Epithelial cell of proximal tubule (primary cell): ENCODE measurements at places on chromosomes 6 and 20.

GRCh38 chr6:108068618-108069017, 5.9 kb downstream of the OSTM1 start:
- DNase-seq = no peak

- DNase-seq = no peak
Observed at GRCh38 chr6:101803136-101803535, 409.6 kb downstream of the GRIK2 start.

DNA sequence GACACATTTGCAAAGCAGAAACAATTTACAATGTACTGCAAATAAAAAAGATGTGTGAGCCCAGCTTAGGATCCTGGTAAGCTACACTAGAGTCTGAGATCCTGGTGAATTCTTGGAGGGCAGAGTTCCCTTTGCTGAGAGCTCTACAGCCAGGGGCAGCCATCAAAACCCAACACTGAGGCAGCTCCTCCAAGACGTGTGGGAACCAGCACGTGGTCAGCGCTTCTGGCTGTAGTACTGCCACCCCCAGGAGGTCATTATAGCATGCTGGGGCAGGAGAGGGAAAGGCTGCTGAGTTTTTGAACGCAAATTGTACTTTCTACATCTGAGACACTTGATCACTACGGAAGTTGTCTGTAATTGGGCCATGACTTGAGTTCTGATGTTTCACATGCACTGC, 131.5 kb downstream of the INSM1 start:
- no peak for DNase-seq

GRCh38 chr6:21511891-21512550, 81.5 kb upstream of the SOX4 start:
- DNase-seq = no peak

DNA sequence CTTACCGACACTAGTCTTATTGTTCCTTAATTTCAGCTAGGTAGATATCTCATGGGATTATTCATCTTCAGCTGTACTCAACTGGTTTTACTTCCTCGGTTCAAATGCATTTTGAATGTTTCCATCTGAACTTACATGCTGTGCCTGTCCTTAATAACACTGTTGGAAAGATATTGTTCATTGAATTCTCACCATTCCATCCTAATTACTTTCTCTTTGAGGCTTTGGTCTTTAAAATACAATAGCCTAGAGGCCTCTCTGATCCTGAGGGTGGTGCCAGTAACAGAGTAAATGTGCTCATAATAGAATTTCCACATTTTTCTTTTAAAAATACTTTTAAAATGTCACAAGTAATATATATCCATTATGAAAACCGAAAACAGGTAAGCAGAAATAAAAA, 54.0 kb downstream of the IL20RA start:
- DNase-seq = no peak

DNA sequence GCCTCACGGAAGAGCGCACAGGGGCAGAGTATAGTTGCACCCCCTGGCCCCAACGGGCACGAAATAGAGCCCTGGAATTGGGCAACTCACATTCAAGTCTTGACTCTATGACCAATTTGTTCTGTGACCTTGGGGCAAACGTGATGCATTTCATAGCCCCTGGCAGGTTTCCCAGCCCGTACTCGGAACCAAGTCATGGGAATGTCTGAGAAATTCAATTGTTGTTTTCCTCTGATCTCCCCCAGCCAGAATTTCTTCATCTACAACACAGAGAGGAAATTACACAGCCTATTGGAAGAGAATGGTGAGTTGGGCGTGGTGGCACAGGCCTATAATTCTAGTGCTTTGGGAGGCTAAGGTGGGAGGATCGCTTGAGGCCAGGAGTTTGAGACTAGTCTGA, 322.3 kb upstream of the SULF2 start:
- peak; percentile 84 for DNase-seq

DNA sequence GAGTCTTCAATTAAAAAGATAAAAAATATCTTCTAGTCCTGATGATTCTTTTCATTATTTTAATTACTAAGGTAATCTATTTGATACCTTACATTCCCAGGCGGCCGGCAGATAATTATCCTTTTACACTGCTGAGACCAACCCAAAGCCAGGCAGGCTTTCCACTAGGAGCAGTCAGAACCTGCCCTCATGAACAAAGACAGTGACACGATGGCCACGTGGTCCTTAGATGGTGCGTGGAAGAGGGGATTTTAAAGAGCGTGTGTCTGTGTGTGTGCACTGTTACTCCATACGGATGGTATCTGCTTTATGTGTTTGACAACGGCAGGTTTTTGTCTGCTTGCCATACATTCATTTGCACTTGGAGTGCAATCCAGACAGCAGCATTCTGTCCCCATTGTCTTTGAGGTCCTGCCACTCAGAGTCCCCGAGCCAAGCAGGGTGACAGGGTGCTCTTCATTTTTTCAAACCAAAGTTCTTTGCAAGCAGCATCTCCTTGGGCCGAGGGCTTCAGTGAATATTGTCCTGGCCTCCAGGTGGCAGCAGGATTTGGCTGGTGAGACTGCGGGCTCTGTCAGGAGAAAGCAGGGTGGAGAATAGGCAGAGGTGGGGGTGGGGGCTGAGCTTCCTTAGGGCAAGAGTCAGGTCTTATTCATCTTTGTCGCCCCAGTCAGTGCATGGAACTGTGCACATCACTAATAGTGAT, 260.5 kb downstream of the NRN1 start:
- no peak for DNase-seq

- DNase-seq = no peak
Observed at GRCh38 chr6:9711365-9711764, 703.5 kb downstream of the TFAP2A start.

- no peak for DNase-seq
Observed at GRCh38 chr20:32528905-32529670, 56.0 kb downstream of the NOL4L start.

DNA sequence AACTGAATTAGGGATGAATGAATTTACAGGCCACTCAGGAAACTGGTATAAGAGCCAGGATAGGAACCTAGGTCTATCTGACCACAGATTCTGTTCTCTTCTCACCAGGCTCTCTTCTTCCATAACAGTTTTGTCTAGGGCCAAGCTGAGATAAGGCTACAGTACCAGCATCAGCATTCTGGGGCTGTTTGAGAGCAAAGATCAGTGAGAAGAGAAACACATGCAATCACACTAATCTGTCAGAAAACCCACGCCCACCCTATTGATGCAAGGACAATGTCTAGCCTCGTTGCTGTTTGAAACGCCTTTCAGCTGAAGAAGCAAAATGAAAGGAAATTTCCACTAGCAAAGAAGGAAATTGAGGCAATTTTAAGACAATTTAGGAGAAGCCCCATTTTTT, 137.7 kb downstream of the LCA5 start:
- no peak for DNase-seq

DNA sequence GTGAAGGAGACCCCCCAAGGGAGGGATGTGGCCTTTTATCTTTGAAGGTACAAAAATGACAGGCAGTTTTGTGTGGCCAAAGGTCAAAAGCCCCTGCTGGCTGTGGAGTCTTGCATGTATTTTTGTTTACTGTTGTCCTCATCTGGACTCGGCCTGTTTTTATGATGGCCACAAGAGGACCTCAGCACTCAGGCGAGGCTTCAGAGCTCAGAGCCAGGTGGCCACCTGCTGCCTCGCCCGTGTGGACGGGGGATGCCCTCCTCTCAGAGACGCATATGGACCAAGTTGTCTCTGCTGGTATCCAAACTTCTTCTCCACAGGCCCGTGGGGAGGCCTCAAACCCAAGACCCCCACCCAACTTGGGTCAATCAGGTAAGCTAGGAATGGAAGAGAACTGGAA, 118.2 kb downstream of the DACT2 start:
- no peak for DNase-seq

DNA sequence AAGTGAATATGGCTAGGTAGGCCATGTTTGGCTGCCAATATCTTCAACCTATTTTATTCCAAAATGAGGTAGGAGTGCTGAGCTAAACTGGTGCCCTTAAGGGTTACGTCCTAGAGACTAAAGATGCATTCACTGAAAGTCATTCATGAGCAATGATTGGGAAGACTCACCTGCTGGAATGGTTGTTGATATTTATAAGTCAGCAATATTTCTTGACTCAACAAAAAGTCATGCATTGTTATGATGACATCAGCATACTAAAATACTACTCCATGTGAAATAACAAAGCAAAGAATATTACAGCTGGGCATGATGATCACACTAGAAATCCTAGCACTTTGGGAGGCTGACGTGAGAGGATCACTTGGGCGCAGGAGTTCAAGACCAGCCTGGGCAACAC, 17.6 kb upstream of the NUP153 start:
- DNase-seq = no peak

- DNase-seq = no peak
Observed at GRCh38 chr6:163775313-163775712, 360.8 kb downstream of the QKI start.

- DNase-seq = no peak
Observed at GRCh38 chr6:4066029-4066755, 12.7 kb downstream of the FAM217A start.

DNA sequence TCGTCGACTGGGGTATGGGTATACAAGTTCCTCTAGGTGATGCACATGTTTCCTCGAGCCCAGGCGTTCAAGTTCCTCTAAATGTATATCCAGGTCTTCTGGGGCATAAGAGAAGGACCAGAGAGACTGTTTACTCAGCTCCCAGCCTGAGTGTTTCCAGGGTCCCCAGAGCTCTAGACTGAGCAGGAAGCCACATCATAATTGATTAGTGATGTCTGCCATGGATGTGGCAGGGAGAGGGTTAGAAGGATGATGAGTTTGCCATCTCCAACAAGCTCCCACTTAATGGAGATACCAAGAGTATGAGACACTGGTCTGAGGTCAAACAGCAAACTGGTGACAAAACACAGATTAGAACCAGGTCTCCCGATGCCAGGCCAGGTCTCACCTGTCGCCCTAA, 74.8 kb downstream of the PREX1 start:
- DNase-seq = no peak

DNA sequence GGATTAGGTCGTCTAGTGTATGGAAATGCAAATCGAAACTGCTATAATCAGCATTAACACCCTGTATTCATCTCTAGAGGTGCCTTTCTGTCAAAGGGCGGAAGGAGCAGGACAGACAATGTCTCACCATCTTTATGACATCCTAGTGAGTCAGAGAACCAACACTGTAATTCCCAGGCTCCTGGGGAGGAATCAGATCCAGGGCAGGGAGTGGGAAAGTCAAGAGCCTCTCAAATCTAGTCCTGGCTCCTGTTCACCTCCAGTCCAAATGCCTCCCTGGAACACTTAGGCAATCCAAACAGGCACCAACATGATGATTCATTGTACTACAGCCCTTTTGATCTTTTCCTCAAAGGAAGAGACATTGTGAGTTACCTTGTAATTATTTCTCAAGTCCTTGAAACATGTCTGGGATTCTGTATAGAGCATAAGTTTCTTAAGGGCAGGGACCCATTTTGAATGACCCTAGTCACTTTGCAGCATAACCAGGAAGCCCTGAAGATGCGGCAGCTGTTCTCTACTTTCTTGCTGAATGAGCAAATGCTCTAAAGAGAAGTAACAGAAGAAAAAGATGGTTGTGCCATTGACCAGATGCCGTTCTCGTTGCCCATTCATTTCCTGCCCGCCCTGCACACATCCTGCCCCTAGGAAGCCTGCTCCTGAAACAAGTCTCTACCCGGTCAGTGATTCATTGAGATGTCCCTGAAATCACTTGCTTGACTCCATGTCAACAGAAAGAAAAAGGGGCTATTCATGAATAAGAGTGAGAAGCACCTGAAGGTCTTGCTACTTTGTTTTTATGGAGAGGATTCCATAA, 112.8 kb upstream of the JARID2 start:
- peak; percentile 74 for DNase-seq

- no peak for DNase-seq
Observed at GRCh38 chr20:1526310-1526709, 31.2 kb downstream of the SIRPD start.

- DNase-seq = peak; percentile 18
Observed at GRCh38 chr20:13681248-13682125, 42.8 kb upstream of the TASP1 start.

- DNase-seq = no peak
Observed at GRCh38 chr6:160386869-160387530, 38.8 kb downstream of the SLC22A3 start.

DNA sequence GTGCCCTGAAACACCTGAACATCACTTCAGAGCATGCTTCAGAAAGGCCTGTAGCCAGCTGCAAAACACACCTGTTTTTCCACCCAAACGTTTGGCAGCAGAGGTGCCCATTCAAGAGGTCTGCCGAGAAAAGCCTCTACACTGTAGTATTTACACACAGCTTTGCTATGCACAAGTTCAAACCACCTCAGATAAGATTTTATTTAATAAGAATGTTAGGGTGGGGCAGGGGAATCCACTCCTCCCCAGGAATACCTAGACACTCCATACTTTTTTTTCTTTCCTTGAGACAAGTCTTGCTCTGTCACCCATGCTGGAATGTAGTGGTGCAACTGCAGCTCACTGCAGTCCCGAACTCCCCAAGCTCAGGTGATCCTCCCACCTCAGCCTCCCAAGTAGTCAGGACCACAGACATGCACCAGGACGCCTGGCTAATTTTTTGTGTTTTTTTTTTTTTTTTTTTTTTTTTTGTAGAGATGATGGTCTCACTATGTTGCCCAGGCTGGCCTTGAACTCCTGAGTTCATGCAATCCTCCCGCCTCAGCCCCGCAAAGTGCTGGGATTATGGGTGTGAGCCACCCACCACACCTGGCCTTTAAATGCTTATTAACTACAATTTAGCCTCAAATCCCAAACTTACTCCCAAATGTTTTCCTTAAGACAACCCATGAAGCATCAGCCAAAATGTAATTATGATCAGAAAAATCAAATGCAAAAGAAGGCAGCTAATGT, 9.7 kb downstream of the MRPL14 start:
- no peak for DNase-seq

GRCh38 chr20:19658137-19658536, 99.9 kb upstream of the RIN2 start:
- no peak for DNase-seq

DNA sequence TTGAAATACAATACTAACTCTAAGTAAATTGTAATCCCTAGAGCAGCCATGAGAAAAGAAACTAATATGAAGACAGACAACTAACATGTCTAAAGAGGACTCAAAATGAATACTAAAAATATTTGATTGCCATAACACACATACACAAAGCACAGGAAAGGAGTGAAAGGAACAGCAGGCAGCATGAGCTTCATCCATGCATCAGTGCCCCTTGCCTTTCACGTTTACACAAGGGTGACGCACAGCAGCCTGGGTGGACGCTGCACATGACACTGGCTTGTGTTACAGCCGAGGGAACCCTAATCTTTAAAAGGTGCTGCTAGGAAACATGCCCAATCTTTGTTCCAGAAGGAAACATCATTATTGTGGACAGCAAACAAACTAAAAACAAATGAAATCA, 123.5 kb downstream of the MAN1A1 start:
- peak; percentile 18 for DNase-seq
